ENCODE measurements at places on chromosomes 5 and 9. TPM values are rescaled to one million over a fixed set of nuclear protein-coding genes. Genes with fewer than 3 reads are reported as not detected.

GRCh38 chr9:128003966-128004604 is 23.3 kb upstream of the EEIG1 start:
- no peak for DNase-seq

DNA sequence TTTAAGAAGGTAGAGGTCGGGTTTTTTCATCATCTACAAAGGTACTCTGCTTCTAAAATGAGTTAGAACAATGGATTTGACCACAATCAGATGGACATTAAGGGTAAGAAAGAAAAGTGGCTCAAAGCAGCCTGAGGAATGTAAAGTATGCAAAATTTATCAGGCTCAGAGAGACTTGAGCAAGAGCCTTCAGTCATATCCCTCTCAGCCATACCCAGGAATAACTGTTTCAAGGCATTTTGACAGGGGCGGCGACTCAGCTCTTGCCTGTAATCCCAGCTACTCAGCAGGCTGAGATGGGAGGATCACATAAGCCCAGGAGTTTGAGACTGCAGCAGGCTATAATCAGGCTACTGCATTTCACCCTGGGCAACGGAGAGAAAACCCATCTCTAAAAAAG is 38.8 kb upstream of the ANXA2R start:
- no peak for DNase-seq

DNA sequence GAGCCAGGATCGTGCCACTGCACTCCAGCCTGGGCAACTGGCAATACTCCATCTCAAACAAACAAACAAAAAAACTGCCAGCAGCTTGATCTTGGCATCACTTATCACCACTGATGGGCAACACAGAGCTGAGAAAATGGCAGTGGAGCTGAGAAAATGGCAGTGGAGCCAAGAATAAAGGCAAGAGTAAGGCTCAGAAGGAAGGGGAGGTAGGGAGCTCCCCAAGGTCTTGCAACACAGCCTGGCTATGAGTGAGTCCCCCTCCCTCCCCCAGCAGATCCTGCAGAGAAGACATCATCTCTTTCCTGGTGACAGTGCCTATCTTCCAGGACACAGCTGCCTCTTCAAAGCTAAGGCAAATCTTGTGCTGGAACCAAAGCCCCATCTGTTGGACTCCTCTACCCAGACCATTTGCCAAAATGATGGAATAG is 70.3 kb downstream of the UGCG start:
- no peak for DNase-seq

DNA sequence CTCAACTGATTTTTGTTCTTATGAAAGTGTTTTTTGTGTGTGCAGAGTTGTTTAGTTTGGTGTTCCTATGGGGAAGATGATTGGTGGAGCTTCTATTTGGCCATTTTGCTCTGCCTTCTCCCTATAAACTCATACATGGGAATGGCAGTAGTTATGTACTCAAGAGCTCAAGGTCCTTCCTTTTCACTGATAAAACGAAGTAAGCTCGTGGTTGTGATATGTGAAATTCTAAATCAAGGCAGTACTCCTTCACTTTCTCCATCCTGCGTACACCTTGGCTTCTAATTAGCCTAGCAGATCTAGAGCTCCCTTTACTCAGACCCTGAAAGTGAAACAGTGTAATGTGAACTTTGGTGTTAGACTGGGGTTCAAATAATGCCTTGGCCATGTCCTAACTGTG is 159.3 kb upstream of the TNC start:
- no peak for DNase-seq

- DNase-seq: no peak
These were observed 57.8 kb upstream of the HSPA9 start for GRCh38 chr5:138632900-138633489.

GRCh38 chr5:88854769-88855168 is 28.2 kb downstream of the MEF2C start:
- DNase-seq: no peak

- DNase-seq: no peak
These were observed 22.2 kb upstream of the GFPT2 start for GRCh38 chr5:180375291-180375690.

DNA sequence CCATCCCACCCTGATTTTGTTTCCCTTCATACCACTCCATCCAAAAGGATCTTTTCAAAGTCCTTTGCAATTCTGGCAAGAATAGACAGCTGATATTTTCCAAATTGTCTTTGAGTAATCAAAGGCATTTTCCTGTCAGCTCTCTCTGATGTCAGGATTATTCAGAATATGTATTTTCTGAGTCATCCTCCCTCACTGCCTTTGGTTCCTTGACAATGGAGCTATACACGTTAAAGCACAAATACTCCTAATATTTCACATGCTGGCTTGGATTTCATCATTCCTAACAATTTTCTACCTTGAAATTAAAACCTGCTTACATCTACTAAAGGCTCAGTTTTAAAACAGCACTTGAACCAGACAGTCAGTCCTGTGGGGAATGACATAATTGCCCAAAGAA is 379.4 kb downstream of the GADD45G start:
- DNase-seq: no peak

Gene WDR38
- not detected for total RNA-seq

Gene SPRY4
- 4.2 TPM for total RNA-seq

Gene PCDHB7
- 1.2 TPM for total RNA-seq

Gene SPATA31A7
- total RNA-seq: not detected

Gene SLC36A3
- total RNA-seq: not detected

All from suprapubic skin (tissue), 4 donors.